ENCODE measurements at places on chromosomes 3 and 15.

DNA sequence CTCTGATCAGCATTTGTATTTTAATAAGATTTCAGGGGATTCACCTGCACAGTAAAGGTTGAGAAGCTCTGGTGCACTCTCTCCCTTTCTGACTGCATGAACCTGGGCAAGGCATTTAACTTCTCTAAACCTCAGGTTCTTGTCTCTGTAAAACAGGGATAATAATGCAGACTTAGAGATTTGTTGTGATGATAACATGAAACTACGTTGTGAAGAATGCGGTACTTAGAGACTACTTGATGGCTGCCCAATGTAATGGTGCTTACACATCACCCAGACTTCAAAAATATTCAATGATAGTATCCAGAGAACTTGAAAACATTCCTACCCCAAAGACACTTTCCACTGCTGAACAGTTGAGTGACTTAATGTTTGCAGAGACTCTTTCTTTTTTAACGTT is 19.8 kb upstream of the TNFSF10 start:
- DNase-seq: no peak

GRCh38 chr3:185720326-185720725 is 104.5 kb downstream of the IGF2BP2 start:
- DNase-seq: no peak

- DNase-seq: no peak
Measured at GRCh38 chr3:135125171-135125801, 330.2 kb downstream of the EPHB1 start.

GRCh38 chr3:190401963-190402362 is 14.0 kb downstream of the CLDN16 start:
- DNase-seq: no peak

- no peak for DNase-seq
Measured at GRCh38 chr3:24451461-24452099, 43.1 kb downstream of the THRB start.

GRCh38 chr15:71493526-71493925 is 316.8 kb upstream of the NR2E3 start:
- DNase-seq: no peak

DNA sequence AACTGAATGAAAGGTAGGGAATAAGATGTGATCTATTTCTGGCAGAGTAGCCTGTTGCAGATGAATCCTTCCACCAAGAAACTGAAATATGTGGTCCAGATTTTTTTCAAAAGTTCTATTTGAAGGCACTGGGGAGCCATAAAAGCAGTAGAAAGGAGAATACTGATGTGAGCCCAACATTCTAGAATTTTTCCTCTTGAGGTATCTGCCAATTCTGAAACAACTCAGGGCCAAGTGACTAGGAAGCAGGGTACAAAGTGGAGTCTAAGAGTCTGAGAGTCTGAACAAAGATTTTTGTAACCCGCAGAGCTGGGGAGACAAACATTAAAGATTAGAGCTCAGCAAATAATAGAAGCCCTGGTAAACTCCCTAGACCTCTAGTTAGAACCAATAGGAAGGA is 58.3 kb upstream of the SLCO3A1 start:
- no peak for DNase-seq

GRCh38 chr15:39864116-39864515 is 56.0 kb downstream of the GPR176 start:
- no peak for DNase-seq

DNA sequence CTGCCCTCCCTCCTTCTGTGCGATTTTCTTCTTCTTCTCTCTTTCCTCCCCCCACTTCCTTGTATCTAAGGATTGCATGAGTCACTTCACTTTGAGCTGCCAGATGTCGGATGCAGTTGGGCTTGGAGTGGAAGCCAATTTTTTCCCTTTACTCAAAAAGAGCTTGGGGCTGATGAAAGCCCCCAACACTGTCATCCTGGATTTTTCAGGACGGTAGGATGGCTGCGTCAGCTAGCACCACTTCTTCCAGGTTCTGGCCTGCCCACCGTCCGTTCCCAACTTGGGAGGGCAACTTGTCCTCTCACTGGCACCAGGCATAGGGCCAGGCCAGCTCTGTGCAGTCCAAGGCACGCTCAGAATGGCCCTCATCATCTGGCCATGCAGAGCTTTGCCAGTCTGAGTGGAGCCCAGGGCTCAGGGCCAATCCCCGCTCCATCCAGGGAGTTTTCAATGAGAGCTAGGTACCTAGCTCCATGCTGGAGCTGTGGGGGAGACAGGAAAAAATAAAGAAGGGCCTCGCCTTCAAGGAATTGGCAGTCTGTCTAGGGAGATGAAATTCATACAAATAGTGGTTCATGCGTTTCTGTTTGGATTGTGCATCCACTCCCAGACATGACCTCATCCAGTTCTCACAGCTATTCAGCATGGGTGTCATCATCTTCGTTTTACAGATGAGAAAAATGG is 47.7 kb upstream of the INSYN1 start:
- DNase-seq: peak; percentile 41

DNA sequence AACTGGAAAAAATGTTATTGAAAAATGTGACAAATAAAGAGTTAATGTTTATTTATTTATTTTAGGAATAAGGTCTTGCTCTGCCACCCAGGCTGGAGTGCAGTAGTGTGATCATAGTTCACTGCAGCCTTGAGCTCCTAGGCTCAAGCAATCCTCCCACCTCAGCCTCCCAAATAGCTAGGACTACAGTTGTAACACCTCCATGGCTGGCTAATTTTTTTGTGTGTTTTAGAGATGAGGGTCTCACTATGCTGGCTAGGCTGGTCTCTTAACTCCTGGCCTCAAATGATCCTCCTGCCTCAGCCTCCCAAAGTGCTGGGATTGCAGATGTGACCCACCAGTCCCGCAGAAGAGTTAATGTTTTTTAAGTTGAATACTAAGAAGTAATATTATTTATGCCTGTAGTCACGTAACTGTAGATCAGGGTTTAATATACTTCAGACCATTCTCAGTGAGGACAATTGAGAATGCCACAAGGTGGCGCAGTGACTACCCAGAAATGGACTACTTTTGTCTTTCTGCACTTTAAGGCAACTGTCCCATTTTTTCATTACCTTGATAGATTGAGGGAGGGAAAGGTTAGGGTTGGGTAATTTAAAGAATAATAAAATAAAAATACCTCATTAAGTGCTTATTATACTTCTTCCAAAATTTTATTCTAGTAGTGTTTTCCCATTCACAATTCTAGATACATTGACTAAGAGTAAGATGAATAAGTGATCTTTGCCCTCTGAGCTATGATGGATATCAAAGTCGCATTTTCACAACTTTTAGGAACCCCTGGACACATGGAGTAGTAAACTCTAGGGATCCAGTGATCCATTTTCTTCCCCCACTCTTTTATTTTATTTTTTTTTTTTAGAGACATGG is 6.0 kb downstream of the MUC13 start:
- DNase-seq: peak; percentile 69

GRCh38 chr3:115280506-115280905 is 133.4 kb upstream of the ZBTB20 start:
- no peak for DNase-seq

DNA sequence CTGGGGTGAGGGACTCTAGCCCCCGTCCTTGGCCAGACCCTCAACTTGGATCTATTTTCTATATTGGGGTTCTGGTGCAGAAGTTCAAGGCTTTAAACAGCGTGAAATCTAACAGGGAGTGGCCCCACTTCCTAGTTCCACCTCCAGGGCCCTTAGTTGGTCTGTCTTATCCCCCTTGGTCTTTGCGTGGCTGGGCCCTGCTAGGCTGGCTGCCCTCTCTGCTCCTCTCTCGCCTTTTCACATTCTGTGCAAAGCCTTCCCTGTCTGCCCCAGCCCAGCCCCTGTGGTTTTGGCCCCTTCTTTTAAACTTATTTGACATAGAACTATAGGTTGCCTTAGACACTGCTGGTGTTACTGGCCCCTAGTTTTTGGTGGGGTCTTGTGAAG is 5.6 kb downstream of the PPCDC start:
- no peak for DNase-seq

- DNase-seq: no peak
Measured at GRCh38 chr3:78255403-78255802, 1215.5 kb downstream of the ROBO2 start.

DNA sequence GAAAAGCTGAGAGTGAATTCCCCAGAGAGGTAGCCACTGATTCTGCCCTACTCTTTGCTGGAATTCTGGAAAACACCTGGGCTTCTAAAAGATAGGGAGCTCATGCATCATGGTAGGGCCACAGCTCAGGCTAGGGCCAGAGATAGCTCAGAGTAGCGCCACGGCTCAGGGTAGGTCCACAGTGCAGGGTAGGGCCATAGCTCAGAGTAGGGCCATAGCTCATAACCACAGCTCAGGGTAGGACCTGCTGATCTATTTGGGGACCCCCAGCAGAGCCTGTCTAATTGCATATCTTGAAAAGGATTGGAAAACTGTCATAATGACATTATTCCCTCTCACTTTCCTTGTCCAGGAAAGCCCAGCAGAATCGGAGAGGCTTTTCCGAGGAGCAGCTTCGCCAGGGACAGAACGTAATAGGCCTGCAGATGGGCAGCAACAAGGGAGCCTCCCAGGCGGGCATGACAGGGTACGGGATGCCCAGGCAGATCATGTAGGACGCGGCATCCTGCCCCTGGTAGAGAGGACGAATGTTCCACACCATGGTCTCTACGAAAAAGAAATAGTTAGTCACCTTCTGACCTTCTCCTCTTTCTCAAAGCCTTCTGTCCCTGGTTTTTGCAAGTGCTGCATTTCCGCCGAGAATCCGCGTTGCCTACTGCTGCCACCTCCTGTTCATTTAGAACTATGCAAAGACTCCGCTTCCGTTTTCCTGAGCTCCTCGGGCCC is 14.5 kb downstream of the TAGLN3 start:
- DNase-seq: peak; percentile 61

GRCh38 chr15:45873781-45874180 is 239.0 kb downstream of the SQOR start:
- DNase-seq: no peak

- DNase-seq: no peak
Measured at GRCh38 chr3:147729641-147730040, 320.5 kb downstream of the ZIC1 start.

DNA sequence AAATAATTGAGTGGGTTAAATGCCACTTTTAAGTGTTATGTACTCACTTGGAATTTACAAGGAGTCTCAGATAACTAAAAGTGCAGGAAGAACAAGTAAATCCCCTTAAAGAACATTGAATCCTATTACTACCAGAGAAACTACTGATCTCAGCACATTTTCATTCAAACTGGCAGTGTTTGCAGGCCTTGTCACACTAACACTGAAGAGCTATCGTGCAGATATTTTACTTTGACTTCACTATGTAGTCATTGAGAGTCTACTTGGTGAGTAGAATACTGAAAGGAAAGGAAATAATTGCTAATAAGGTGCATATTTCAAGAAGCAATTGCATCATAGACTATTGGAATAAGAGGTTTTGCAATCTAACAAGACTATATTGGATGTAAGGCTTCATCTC is 721.4 kb upstream of the CBLB start:
- no peak for DNase-seq

DNA sequence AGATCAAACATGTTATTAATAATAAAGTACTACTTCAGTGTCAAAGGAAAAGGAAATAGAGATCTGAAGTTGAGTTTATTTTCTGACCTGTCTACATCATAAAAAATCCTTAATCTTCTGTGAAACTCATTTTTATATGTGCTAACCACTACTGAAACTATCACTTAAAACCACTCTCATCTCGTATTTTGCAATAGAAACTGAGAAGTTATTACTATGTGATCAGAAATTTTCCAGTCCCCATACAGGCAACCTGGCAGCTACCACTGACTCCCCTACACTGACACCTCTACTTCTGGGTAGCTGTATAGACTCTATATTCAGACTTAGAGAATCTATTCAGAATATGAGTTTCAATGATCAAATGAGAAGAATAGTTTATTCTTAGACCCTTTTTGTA is 8.3 kb downstream of the HDGFL3 start:
- DNase-seq: no peak

- no peak for DNase-seq
Measured at GRCh38 chr15:90154861-90155626, 46.1 kb upstream of the SEMA4B start.

GRCh38 chr15:99481951-99482230 is 83.9 kb upstream of the MEF2A start:
- no peak for DNase-seq

DNA sequence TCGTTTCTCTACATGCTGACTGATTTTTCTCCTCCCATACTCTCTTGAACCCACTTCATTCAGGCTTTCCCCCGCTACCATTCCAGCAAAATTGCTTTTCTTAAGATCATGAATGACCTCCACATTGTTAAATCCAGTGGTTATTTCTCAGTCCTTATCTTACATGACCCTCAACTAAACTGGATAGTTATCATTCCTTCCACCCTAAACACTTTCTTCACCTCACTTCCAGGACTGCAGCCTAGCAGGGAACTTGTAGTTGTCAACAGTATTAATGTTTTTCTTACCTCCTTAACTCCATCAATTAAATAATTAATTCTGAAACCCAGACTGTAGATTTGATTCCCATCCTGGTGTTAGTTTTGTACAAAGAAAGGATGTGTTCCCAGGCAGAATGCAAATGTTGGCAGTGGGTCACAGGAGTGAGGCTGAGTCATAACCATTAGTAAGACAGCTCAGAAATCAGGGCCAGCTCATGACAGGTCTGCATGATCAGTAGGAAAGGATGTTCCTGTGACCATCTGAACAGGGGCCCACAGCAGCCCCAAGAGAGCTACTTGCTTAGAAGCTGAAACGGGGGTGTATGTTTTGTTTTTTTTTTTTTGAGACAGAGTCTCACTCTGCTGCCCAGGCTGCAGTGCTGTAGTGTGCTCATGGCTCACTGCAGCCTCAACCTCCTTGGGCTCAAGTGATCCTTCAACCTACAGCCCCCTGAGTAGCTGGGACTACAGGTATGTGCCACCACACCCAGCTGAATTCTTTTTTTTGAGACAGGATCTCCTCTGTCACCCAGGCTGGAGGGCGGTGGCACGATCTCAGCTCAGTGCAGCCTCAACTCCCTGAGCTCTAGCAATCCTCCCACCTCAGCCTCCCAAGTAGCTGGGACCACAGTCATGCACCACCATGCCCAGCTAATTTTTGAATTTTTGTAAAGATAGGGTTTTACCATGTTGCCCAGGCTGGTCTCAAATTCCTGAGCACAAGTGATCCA is 9.1 kb downstream of the BCL2L10 start:
- peak; percentile 77 for DNase-seq

GRCh38 chr3:100060685-100061484 is 53.4 kb downstream of the FILIP1L start:
- DNase-seq: no peak

DNA sequence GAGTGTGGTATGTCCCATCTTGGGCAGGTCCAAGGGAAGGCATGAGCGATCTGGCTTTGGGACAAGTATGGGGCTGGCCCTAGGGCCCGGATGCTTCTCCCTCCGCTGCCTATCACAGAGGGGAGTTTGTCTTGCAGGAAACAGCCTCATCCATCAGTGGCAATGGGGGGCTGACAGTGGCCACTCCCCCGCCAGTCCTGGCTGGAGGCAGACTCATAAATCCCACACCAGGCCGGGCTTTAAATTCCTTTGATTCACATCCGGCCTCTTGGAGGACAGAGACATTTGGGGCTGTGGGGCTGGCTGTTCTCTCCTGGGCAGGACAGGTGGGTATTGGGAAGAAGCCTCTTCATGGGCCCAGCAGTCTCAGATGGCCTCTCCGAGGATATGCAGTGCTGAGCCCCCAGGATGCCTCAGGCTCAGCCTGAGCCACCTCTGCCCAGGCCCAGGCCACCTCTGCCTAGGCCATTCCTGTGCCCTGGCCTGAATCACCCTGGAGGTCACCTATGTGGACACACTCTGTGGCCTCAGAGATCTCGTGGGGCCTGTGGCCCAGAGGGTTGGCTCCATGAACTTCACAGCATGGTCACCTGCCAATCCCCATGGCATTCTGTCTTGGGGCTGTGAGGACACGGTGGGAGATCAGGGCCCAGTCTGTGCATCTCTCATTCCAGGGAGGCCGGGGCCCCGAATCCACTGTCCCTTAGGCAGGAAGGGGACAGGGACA is 84.2 kb upstream of the GOLGA6L4 start:
- no peak for DNase-seq

GRCh38 chr3:124565013-124565412 is 165.2 kb upstream of the UMPS start:
- peak; percentile 72 for DNase-seq

All from ovary (tissue), 10 donors.